Heart left ventricle (tissue), 16 donors: ENCODE measurements at places on chromosomes 7 and 10. TPM values are rescaled to one million over a fixed set of nuclear protein-coding genes. Genes with fewer than 3 reads are reported as not detected.

Gene ACBD7
- not detected for total RNA-seq

GRCh38 chr10:24113901-24114300, 95.0 kb upstream of the KIAA1217 start:
- DNase-seq, result no peak

DNA sequence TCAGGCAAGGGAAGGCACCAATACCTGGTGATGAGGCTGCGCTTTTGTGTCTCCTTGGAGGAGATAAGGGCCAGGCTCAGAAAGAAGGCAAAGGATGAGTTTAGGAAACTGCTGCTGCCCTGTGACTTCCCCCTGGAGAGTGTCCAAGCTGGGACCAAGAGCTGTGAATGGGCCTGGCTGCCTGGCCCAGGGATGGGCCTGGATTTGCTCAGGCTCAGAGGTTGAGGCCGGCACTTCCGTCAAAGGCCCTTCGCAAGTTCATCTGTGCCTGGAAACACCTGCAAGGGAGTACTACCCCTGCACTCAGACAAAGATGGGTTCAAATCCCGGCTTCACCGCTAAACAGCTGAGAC, 50.5 kb upstream of the NANOS1 start:
- no peak for DNase-seq

DNA sequence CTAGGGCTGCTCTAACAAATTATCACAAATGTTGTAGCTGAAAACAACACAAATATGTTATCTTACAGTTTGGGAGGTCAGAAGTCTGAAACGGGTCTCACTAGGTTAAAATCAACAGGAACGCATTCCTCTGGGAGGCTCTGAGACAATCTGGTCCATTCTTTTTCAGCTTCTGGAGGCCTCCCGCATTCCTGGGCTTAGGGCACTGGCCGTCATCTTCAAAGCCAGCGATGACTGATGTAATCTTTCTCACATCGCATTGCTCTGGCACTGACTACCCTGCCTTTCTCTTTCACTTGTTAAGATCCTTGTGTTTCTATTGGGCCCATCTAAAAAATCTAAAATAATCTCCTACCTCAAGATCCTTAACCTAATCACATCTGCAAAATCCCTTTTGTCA, 1071.5 kb upstream of the C7orf33 start:
- no peak for DNase-seq

GRCh38 chr10:80517416-80518142, 20.1 kb upstream of the SH2D4B start:
- DNase-seq, result no peak

GRCh38 chr7:24346129-24346528, 62.1 kb downstream of the NPY start:
- DNase-seq, result no peak

DNA sequence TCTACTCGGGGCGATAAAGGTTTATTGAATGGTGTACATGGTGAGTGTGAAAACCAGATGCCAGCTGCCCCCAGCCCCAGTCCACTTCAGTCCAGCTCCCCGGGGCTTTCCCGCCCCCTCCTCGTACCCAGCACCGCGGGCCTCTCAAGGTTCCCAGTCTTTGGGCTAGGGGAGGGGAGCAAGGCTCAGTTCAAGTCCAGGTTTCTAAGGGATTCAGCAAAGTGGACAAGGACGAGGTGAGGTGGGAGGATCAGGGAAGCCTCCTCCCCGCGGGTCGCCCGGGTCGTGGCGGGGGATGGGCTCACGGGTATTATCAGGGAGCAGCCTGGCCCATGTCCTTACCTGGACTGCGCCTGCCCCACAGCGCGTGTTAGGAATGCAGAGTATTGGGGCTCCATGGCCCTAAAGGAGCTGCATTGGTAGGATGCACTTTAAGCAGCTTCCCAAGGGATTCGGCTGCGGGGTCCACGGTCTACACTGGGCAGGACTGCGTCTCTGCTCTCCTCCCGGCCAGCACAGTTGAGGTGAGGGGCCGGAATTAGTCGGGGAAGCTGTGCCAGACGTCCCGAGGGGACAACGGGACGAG, 541 bp upstream of the PFKFB3 start:
- DNase-seq, result no peak
